Cardiac fibroblast (primary cell): ENCODE measurements at places on chromosomes 6 and 20.

- no peak for DNase-seq
These were observed 135.1 kb upstream of the PMEPA1 start for GRCh38 chr20:57844626-57845596.

- no peak for DNase-seq
These were observed 75.6 kb downstream of the SOD2 start for GRCh38 chr6:159617444-159617843.

- no peak for DNase-seq
These were observed 27.7 kb downstream of the GNAS-AS1 start for GRCh38 chr20:58822748-58823730.

- no peak for DNase-seq
These were observed 61.2 kb upstream of the NRSN1 start for GRCh38 chr6:24064832-24065231.

GRCh38 chr6:147551976-147552375 is 43.5 kb downstream of the SAMD5 start:
- DNase-seq = no peak
